ENCODE measurements at places on chromosomes 12 and 14.

GRCh38 chr14:93970965-93971634 lies 5.3 kb downstream of the ASB2 start:
- DNase-seq: no peak

DNA sequence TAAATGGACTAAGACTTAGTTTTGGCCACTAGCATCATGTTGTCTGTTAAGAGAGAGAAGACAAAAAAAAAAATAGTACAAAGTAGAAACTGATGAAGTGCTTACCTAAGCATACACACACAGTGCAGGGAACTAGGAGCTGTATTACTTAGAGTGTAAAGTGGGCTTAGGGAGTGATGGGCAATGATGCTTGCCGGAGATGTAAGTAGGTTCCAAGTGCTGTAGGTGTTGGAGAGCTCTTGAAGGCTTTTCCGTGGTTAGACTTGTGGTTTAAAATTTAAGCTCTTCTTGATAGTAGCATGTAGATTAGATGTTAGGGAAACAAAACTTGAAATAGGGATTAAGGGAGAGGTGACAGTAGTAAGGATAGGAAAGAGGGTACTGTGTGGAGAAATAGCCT lies 34.7 kb downstream of the MIA2 start:
- no peak for DNase-seq

DNA sequence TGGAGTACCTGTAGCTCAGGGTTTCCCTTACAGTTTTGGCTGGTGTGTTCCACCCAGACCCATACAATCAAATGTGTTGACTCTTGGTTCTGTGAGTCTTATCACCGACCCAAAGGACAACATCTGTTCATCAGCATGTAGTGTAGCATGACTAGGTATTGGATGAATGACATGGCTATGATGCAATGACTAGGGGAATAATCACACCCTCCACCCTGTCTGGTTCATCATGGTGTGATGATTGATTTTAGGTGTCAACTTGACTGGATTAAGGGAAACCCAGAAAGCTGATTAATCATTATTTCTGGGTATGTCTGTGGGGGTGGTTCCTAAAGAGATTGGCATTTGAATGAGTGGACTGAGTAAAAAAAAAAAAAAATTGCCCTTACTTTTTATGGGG lies 311.3 kb downstream of the DPF3 start:
- no peak for DNase-seq

DNA sequence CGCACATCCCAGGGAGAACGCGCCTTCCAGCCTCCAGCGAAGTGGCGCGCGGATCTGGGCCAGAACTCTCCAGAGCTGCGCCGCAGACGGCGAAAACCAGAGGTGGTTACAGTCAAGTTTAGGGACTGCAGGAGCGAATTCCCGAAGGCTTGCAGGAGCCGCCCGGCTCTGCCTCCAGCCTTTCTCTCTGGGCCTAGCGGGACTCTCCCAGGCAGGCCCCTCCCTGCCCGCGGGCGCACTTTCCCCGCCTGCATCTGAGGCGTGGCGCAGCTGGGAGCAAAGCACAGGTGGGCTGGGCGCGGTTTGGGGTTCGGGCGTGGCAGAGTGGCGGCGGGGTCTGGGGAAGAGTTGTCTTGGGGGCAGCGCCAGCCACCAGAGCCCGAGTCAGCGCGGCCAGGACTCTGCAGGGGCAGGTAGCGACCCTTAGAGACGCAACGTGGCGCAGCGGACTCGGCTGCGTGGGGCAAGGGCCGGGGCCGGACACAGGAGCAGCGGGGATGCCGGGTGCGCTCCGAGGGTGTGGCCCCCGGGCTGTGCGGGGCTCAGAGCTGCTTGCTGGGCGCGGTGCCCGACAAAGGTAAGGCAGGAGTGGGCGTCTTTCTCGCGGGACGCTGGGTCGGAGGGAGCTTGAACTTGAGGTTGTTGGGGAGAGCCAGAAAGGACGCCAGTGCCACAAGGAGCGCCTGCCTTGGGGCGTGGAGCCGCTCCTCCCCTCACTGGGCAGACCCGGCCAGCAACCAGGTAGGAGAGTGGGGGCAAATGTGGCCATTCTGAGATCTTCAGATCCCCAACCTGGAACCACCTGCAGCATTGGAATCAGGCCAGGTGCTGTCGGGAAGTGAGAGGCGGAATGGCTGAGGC lies 1126.0 kb downstream of the AACS start:
- DNase-seq: no peak

GRCh38 chr12:42086031-42086430 lies 58.6 kb downstream of the GXYLT1 start:
- no peak for DNase-seq

- DNase-seq: no peak
Observed at GRCh38 chr12:68904351-68904962, 28.5 kb downstream of the CPM start.

GRCh38 chr12:92530706-92531105 lies 172.1 kb upstream of the PLEKHG7 start:
- no peak for DNase-seq

DNA sequence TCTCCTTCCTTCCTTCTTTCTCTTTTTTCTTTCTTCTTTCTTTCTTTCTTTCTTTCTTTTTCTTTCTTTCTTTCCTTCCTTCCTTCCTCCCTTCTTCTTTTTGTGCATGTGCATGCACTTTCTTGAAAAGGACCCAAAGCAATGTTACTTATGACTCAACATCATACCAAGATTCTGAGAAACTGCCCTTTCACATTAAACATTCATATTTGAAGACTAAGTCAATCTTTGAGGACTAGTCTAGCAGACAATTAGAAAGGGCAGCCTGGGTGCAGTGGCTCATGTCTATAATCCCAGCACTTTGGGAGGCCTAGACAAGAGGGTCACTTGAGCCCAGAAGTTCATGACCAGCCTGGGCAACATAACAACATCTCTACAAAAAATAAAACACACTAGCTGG lies 212.8 kb upstream of the KITLG start:
- DNase-seq: no peak

GRCh38 chr12:54980341-54980740 lies 4.2 kb downstream of the TESPA1 start:
- no peak for DNase-seq

GRCh38 chr12:56998981-56999380 lies 7.4 kb downstream of the ZBTB39 start:
- DNase-seq: no peak

GRCh38 chr12:110280779-110281548 lies at the start of gene ATP2A2:
ATP2A2 (plus strand) TSS chr12:110281247; CDS start chr12:110281790, 543 bp downstream.
- DNase-seq: peak; percentile 80

GRCh38 chr12:131229426-131230339 lies 276.0 kb downstream of the ADGRD1 start:
- DNase-seq: peak; percentile 60

GRCh38 chr12:55067701-55068100 lies 47.9 kb downstream of the NEUROD4 start:
- no peak for DNase-seq

GRCh38 chr14:104222396-104223036 lies 84.1 kb downstream of the KIF26A start:
- peak; percentile 5 for DNase-seq

- DNase-seq: no peak
Observed at GRCh38 chr14:29062466-29062865, 295.9 kb downstream of the FOXG1 start.

- DNase-seq: no peak
Observed at GRCh38 chr12:9049520-9050133, 60.3 kb downstream of the KLRG1 start.

- DNase-seq: no peak
Observed at GRCh38 chr12:116144384-116144783, 133.1 kb downstream of the MED13L start.

DNA sequence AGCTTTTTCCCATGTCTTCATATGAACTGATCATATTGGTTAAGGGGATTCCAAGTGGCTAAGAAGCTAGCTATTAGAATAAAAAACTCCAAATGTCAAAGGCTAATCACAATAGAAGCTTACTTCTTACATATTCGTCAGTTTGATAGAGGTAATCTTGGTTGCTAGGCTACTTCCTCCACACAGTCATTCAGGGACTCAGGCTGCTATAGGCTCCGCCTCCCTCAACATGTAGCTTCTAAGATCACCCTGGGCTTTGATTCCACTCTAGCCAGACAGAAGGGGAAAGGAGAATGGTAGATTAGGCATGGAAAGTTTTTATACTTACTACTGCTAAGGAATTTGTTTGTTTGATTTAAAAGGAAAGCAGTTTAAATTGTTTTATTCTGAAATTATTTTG lies 207.9 kb downstream of the EFCAB11 start:
- DNase-seq: no peak

- DNase-seq: no peak
Observed at GRCh38 chr12:49227713-49228112, 37.2 kb upstream of the TUBA1C start.

- no peak for DNase-seq
Observed at GRCh38 chr12:99495799-99496198, 151.8 kb upstream of the GARIN6 start.

- no peak for DNase-seq
Observed at GRCh38 chr14:105294142-105294597, 6.6 kb downstream of the BRF1 start.

DNA sequence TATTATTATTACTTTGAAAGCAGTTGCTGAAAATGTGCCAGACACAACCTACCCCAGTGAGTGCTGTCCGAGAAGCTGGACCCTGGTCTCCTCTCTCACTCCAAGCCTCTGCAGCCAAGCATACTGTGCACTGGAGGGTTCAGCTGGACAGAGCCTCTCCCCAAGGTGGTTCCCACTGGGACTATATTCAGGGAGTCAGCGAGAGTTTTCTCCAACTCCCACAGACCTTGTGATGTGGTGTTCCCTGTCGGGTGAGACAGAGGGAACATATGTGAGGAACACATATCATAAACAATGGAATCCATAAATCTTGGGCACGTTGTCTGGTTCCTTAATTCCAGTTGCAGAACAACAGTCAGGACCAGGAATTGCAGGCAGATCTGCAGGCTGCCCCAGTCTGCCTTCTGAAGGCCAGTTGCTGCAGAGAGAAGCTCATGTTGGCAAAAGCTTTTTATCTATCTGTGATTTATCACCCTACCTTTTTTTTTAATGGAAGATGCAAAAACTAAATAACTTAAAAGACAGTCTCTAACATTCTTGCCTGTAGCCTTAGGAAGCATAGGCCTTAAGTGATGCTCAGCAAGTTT lies 619.8 kb upstream of the TBX3 start:
- DNase-seq: no peak

- peak; percentile 99 for DNase-seq
Observed at GRCh38 chr12:6890789-6891645, 13.6 kb upstream of the LRRC23 start.

GRCh38 chr12:100544165-100544564 lies 29.3 kb upstream of the GAS2L3 start:
- DNase-seq: no peak

DNA sequence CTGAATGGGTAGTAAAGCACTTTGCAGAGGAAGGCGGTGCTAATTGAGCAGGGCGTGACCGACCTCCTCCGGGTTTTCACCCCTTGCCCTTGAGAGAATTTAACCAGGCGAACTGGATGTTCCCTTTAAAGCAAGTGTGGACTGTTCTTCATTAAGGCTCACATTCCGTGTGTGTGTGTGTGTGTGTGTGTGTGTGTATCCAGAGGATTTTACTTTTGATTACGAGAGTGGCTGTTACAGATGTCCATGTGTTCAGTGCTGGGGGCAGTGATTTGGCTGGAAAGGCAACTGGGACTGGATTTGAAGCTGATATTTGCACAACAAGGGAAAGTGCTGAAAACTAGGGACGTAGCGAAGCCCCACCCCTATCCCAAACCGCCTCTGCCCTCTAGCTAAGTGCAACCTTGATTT lies 2.2 kb downstream of the TMEM132C start:
- DNase-seq: no peak

GRCh38 chr12:45256721-45257120 lies 40.8 kb downstream of the ANO6 start:
- no peak for DNase-seq

DNA sequence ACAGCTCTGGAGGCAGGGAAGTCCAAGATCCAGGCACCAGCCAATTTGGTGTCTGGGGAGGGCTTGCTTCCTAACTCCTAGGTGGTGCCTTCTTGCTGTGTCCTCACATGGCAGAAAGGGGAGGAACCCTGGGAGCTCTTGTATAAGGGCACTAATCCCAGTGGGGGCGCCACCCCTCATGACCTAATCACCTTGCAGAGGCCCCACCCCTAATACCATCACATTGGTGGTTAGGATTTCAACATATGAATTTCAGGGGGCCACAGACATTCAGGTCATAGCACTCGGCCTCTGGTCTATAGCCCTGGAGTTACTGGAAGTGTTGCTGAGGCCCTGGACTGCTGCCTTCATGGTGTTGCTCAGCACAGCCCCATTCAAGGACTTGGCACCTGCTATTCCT lies 14.6 kb downstream of the PSMD9 start:
- DNase-seq: no peak

- no peak for DNase-seq
Observed at GRCh38 chr12:119692997-119693396, 25.1 kb downstream of the PRKAB1 start.

- no peak for DNase-seq
Observed at GRCh38 chr12:107057071-107057834, 36.1 kb downstream of the CRY1 start.

DNA sequence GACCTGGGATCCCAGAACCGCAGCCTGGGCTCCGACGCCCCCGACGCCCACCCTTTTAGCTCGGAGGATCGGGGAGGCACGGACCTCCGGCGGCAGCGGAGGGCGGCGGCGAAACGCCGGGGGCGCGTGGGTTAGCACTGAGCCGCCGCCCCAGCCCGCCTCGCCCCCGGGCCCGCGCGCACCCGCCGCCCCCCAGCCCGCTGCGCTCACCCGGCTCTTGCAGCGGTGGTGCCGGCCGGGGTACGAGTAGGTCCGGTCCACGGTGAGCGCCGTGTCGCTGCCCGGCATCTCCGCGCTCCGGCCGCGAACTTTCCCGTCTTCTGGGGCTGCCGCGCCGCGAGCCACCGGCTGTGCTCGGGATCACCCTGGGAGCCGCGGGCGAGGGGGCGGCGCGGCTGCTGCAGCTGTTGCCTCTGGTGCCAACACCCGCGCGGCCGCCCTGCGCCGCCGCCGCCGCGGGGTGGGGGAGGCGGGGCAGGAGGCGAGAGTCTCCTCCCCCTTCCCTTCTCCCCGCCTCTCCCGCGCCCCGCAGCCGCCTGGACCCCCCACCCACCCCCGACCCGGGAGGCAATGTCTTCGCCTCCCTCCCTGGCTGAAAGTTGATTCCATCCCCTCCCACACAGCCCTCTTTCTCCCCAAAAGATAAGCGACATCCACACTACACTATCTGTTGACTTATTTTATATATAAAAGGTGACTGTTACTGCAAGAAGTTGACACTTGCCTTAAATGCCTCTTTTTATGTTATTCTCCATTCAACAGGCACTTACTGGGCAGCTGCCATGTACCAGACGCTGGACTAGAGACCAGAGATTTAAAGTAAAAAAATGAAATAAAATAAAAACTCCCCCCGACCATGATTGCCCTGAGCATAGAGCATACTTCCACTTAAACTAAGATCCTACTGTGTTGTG lies at the start of gene TMCC3:
TSS of gene TMCC3 (minus strand) at position 415 of the 914 bp plus-strand sequence. CDS start at position 288, 127 bp downstream.
- DNase-seq: peak; percentile 48
